ENCODE measurements at places on chromosomes 11 and 22. TPM values are rescaled to one million over a fixed set of nuclear protein-coding genes. Genes with fewer than 3 reads are reported as not detected.

DNA sequence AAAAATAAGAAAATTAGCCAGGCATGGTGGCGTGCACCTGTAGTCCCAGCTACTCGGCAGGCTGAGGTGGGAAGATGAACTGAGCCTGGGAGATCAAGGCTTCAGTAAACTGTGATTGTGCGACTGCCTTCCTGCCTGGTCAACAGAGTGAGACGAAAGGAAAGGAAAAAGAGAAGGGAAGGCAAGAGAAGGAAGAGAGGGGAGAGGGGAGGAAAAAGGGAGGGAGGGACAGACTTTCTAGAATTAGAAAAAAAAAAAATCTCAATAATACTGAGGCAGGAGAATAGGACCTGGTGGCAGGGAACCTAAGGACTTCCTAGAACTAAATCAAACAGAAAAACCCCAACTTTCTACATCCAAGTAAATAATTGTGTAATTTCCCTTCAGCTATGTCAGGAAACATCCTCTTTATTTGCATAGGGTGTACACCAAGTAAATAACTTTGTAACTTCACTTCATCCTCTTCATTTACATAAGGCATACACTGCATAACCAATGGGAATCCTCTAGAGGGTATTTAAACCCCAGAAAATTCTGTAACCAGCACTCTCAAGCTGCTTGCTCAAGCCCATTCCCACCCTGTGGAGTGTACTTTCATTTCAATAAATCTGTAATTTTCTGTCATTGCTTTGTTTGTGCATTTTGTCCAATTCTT is 8.7 kb downstream of the SBF2 start:
- H3K36me3 ChIP-seq, result no peaks in the 10 kb centered on the region
- DNase-seq, result no peak
- H3K27me3 ChIP-seq, result no peaks in the 10 kb centered on the region

Gene GVQW3
- total RNA-seq, result 4.3 TPM

Gene CHRM1
- 0.06 TPM for total RNA-seq

Gene SAA4
- total RNA-seq, result not detected

Gene CDC42EP2
- 2.9 TPM for total RNA-seq

GRCh38 chr11:117072517-117073461 is 25.4 kb downstream of the SIK3 start:
- H3K4me1 ChIP-seq, result peaks cover 44% of the 10 kb centered on the region
- no peak overlapping the region for H3K27ac ChIP-seq
- DNase-seq, result no peak
- no peaks in the 10 kb centered on the region for H3K36me3 ChIP-seq
- H3K4me3 ChIP-seq, result no peak overlapping the region
- no peaks in the 10 kb centered on the region for H3K27me3 ChIP-seq

- no peak overlapping the region for H3K4me3 ChIP-seq
- H3K36me3 ChIP-seq, result peaks cover 24% of the 10 kb centered on the region
- H3K27ac ChIP-seq, result no peak overlapping the region
- H3K27me3 ChIP-seq, result no peaks in the 10 kb centered on the region
Measured at GRCh38 chr11:134157451-134157850, 66.3 kb downstream of the NCAPD3 start.

GRCh38 chr11:85884581-85885021 is 29.4 kb downstream of the CCDC83 start:
- H3K4me3 ChIP-seq, result no peak overlapping the region
- H3K4me1 ChIP-seq, result no peaks in the 10 kb centered on the region
- H3K27ac ChIP-seq, result no peak overlapping the region

Gene ZNF280B
- 0.93 TPM for total RNA-seq

DNA sequence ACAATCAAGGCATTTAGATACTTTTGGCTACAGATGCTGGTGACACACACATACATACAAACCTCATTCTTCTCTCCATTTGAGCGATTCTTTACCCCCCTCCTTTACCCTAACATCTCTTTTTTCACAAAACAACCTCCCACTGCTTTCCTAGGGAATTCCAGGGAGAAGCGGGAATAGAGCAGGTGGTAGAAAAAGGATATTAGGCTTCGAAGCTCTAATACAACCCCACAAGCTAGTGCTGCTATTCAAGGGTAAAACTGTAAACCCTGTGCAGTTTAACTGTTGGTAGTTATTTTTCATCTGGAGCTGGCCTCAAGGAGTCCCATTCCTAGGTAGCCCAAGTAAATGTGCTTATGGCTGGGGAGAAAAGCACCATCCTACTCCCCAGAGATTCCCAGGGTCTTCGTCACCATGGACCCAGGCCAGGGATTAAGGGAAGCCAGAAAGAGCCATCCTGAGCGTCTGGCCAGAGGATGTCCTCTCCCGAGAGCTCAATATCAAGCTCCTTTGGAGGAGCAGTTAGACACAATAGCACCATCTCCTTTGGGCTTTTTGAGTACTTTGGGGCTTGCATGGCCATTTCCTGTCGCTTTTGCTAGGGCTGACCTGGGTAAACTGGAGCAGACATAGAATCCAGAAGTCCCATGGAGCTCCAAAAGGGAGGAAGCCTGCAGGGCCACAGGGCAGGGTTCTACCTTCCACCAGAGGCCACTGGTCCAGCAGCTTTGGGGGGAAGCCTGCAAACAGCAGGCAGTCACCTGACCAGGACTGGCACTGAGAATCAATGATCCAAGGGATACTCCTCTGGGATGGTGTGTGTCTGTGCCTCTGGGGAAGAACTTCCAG is 3.1 kb downstream of the MAML2 start:
- H3K27me3 ChIP-seq, result no peaks in the 10 kb centered on the region
- peak overlapping the region; percentile 78 for H3K27ac ChIP-seq
- no peaks in the 10 kb centered on the region for H3K36me3 ChIP-seq
- H3K4me3 ChIP-seq, result no peak overlapping the region
- peaks cover 12% of the 10 kb centered on the region for H3K4me1 ChIP-seq

- H3K36me3 ChIP-seq, result no peaks in the 10 kb centered on the region
- H3K27me3 ChIP-seq, result no peaks in the 10 kb centered on the region
- no peaks in the 10 kb centered on the region for H3K4me1 ChIP-seq
- no peak for DNase-seq
- H3K27ac ChIP-seq, result no peak overlapping the region
Measured at GRCh38 chr11:123924027-123924426, 15.4 kb upstream of the OR4D5 start.

Gene HBD
- not detected for total RNA-seq

Gene HTR3B
- not detected for total RNA-seq

- no peaks in the 10 kb centered on the region for H3K4me1 ChIP-seq
- no peak overlapping the region for H3K4me3 ChIP-seq
- DNase-seq, result no peak
- H3K27ac ChIP-seq, result no peak overlapping the region
- H3K36me3 ChIP-seq, result no peaks in the 10 kb centered on the region
Measured at GRCh38 chr11:33454264-33454663, 197.1 kb downstream of the HIPK3 start.

DNA sequence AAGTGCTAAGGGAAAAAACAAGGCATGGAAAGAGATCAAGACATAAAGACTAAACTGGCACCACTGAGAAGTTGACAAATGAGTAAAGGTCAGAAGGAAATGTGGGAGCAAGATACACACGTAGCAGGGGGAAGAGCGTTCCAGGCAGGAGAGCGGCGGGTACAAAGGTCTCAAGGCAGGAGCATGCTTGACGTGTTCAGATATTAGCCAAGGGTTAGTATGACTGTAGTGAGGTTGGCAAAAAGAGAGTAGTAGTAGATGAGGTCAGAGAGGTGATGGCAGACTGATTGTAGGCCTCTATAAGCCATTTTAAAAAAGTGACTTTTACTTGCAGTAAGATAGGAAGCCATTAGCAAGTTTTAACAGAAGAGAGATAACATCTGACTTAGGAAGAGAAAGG is 9.9 kb downstream of the SYT9 start:
- no peak overlapping the region for H3K4me3 ChIP-seq
- H3K27me3 ChIP-seq, result no peaks in the 10 kb centered on the region
- H3K36me3 ChIP-seq, result no peaks in the 10 kb centered on the region
- H3K27ac ChIP-seq, result no peak overlapping the region

DNA sequence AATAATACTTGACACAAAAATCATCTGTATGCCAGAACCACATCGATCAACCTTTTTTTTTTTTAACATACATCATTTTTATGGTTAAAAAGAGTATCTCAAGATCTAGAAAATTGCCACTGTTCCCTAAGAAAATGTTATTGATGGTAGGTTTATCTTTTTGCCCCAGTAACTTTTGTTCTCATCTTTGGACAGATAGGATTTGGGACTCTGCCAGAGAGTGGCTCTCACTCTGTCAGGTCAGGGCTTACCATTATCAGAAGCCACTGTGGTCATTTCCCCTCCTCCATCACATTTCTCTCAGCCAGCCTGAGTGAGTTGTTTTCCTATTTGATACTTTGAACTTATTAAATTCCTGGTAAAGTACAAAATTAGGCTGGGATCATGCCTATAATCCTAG is 47.9 kb upstream of the YWHAH start:
- no peak for DNase-seq
- H3K4me1 ChIP-seq, result no peaks in the 10 kb centered on the region
- no peaks in the 10 kb centered on the region for H3K27me3 ChIP-seq
- no peak overlapping the region for H3K27ac ChIP-seq

DNA sequence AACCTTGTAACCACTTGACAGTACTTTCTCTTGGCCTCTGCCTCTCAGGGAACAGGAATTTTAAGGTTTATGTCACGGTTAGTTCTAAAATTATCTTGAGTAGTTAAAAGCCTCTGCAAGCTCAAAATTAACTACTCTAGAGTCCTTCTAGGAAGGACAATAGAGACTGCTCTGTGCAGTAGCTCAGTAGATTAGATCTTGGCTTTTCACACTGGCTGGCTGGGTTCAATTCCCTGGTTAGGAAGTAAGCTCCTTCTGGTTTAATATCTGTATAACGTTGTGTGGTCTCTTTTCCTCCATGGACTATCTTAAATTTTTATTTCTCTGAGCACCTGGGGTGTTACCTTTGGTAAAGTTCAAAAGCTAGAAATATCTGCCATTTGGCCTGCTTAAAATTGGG is 109.2 kb downstream of the AASDHPPT start:
- H3K36me3 ChIP-seq, result no peaks in the 10 kb centered on the region
- H3K4me1 ChIP-seq, result no peaks in the 10 kb centered on the region
- no peak overlapping the region for H3K4me3 ChIP-seq
- H3K27ac ChIP-seq, result no peak overlapping the region

DNA sequence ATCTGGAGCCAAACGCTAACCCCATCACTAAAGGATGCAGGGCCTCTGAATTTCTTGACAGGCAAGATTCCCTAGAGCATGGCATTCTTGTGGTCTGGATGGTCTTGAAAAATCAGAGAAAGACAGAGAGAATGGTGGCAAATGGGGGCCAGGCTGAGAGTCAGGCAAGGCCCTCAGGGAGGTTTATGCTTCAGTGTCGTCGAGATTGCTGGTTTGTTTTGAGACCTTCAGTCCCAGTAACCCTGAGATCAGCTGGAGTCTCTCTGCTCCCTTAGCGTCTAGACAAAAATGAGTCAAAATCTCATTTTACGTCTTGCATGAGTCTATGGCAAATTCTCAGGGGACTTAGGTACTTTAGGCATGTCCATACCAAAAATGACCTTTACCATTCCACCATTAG is 539.3 kb downstream of the SOX6 start:
- H3K4me3 ChIP-seq, result no peak overlapping the region
- H3K27ac ChIP-seq, result no peak overlapping the region
- no peaks in the 10 kb centered on the region for H3K27me3 ChIP-seq
- peaks cover 21% of the 10 kb centered on the region for H3K4me1 ChIP-seq
- no peak for DNase-seq

Gene SMC1B
- total RNA-seq, result not detected

Gene CCDC188
- 0.32 TPM for total RNA-seq

DNA sequence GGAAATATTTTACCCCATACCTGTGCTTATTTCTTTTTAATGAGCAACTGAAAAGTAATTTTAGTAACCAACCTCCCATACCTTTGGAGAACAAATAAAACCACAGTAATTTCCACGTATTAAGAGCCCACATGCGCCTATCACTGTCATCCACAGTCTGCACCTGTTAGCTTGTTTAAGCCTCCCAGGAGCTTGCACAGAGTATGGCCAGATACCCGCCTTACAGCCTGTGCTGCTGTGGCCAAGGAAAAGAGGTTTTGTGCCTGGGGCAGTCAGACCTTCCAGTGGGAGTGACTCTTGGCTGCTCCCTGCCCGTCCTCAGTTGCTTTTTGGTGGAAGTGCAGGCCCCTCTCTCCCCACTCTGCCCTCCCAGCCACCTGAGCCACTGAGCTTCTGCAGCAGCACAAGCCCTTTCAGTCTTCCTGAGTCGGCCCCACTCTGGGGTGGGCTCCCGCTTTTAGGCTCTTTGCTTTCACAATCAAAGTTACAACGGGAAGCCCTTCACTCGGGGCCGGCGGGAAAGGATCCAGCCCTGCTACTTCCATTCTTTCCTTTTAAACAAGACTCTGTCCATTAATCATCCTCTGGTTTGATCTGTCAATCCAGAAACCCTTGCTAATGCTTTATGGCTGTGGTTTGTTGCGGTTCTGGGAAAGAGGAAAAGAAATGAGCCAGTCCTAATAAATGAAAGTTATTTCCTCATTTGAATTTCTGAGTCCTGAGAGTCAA is 308.8 kb downstream of the TBC1D22A start:
- no peak overlapping the region for H3K4me3 ChIP-seq
- H3K27ac ChIP-seq, result no peak overlapping the region
- H3K4me1 ChIP-seq, result peaks cover 4% of the 10 kb centered on the region
- DNase-seq, result no peak
- no peaks in the 10 kb centered on the region for H3K27me3 ChIP-seq

DNA sequence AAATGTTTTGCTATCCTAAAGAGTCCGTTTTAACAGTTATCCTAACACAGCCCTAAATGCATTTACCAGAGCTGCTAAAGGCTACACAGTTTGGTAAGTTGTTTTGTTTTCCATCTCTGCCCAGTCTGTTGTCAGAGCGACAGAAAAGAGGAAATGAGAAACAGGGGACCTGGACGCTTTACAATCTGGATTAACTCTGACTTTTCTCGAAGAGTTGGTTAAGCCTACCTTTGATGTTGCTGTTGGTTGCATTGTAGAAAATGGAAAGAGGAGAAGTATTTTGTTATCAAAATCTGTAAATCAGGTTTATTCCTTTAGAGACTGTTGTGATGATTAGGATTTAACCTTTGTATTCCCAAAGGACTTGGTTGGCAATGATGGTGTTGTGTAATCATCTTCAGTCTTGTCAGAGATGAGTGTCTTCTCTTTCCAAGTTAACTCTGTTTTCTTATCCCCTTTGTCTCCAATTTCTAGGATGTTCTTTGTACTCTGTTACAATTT is 481 bp downstream of the ANGPTL5 start:
- peak overlapping the region; percentile 57 for H3K27ac ChIP-seq
- no peak for DNase-seq
- H3K27me3 ChIP-seq, result no peaks in the 10 kb centered on the region
- no peaks in the 10 kb centered on the region for H3K36me3 ChIP-seq
- H3K4me1 ChIP-seq, result no peaks in the 10 kb centered on the region
- H3K4me3 ChIP-seq, result peak overlapping the region; percentile 47

Gene LINC01488
- not detected for total RNA-seq

DNA sequence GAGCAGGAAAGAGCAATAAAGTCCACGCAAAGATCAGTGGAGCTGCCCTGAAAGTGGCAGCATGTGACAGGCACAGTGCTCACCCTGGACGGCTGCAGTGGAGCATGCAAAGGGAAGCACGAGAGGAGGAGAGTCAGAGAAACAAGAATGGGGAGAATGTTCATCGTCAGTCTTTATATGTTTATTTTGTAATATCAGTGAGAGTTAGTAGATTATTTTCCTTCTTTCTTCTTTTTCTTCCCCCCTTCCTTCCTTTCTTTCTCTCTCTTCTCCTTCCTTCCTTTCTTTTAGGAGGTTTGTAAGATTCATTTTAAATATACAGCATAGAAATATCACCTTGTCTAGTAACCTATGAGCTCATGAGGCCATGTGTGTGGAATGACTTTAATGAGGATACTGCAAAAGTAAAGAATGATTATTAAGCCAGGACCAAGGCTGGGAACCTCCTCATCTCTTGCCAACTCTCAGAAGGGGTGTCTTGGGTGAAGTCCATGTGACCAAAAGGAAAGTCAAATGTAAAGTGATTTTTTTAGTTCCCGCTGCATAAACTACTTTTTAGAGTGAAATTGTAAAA is 321.1 kb downstream of the AASDHPPT start:
- H3K36me3 ChIP-seq, result no peaks in the 10 kb centered on the region
- no peak for DNase-seq
- H3K4me3 ChIP-seq, result no peak overlapping the region
- H3K27me3 ChIP-seq, result no peaks in the 10 kb centered on the region
- no peak overlapping the region for H3K27ac ChIP-seq
